NCI-H1417 treated with DMSO at 0.1 percent for 48 hours (cell line): ENCODE measurements at places on chromosomes 3 and 15.

- DNase-seq: no peak
These were observed 585 bp downstream of the CSK start for GRCh38 chr15:74782259-74783071.

DNA sequence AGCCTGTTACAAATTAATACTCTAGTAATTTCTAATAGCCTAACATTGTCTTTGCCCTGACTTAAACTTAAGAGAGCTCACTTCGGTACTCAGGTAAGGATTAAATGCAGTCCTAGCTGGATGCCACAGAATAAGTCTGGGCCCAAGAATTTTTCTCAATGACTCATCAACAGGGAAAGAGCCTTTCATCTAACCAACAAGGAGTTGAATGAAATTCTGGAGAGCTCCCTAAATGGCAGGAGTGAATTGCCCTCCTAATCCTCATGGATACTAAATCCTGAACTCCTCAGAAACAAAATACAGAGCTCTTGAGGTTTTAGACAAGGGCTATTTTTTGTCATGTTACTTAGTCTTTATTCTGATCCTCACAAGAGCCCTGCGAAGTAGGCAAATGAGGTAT lies 159.5 kb downstream of the PLCH1 start:
- no peak for DNase-seq

DNA sequence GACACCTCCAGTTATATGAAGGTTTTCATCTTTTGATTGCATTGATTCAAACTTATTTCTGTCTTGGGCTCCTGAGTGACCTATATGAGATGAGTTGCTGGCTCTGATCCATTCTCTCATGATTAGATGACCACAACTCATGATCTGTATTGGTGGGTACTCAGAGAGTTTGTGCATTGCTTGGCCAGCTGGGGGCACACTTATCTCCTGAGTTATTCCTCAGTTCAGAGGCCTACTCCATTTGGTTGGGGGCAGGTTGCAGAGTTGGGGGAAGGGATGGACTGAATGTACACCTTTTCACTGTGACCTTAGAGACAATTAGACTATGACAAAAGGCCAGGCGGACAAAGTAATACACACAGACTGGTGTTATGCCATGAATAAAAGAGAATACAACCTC lies 166.2 kb upstream of the SEMA6D start:
- no peak for DNase-seq

DNA sequence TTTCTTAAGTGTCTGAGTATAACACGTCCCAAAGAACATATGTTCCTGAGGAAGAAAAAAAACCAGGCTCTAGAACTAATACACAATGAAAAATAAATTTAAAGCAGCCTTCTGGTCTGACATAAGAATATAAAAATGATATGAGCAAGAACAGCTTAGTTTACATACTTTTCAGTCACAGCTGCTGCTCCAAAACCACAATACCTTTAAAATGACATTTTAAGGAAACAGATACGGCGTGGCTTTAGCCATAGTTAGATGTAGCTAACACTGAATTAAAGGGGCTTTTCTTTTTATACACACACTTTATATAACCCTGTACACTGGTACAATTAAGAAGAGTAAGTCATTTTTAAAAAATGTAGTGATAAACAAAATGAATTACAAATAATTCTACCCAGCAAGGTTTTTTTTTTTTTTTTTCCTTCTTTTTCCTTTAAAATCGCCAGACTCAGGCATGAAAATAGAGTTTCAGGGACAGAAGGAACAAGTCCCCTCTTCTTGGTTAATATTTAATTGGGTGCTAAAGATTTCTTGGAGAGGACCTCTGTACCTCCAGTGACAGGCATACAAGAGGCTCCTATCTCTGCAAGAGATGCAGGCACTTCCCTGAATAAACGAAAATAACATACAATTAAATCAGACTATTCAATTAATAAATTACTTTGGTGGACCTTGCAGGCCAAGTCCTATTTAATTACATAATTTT lies 265.6 kb downstream of the FOXP1 start:
- DNase-seq: no peak

DNA sequence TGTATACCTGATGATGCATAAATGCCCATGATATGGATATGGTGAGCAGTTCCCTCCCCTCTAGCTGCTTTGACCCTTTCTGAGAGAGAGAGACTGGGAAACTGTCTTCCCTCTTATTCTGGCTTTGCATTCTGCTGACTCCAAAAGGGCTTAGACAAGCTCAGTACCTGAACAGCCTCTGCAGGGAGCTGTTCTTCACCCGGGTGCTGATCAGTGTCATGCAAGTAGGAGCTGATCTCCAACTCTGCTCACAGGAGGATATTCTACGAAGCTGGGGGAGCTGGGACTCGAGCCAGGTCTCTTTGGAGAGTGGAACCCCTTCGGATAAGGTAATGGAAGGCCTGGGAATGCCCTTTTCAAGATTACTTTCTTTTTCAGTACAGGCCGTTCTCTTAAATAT lies 237.1 kb downstream of the RYR3 start:
- no peak for DNase-seq

DNA sequence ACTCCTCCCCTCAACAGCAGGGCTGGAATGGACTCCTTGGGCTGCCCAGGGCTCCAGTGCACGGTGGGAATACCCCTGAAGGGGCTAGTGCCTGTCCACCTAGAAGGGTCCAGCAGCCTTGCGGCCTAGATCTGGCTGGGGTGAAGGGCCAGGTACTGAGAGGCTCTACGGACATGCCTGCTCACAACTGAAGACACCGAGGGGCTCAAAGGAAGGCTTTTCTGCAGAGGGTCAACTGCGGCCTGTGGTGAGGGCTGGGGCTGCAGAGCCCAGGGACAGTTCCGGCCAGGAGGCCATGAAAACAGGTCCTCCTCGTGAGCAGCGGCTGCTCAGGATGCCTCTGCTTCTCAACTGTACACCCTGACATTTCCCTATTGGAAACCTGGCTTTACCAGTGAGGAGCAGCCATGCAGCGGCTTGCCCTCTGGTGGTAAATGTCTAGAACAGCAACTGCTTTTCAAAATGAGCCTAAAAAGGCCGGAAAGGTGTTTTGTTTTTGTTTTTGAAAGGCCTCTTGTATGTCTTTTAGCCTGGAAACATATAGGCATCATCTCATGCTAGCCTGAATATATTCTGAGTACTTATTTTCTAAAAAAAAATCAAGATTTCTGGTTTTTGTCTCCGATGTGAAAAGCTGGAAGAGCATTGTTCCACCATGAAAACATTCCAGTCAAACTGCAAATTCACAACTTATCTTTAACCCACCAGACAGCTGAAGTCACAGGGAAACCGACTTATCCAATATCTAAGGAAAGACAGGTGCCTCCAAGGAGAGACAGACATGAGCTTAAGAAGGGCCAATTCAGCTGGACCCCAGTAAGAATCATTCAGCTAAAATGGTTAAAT lies 163.4 kb downstream of the KLF13 start:
- DNase-seq: no peak

DNA sequence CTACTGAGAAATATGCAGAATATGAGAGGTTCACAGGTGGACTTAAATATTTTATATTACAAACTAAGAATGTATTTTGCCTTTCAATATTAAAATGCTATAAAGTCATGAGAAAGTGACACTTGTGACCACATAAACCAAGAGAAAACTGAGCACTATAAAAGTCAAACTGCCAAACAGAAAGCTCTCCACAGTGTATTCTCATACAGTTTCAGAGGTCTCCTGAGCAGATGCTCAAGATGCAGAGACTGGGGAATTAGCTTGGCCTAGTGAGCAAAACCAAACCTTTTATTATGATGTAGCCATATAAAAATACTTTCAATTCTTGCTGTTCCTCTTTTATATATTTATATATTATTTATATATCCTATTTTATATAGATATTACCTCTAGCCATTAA lies 227.8 kb downstream of the TBC1D5 start:
- no peak for DNase-seq

- no peak for DNase-seq
These were observed 100.5 kb downstream of the ABHD5 start for GRCh38 chr3:43791246-43791645.

- peak; percentile 14 for DNase-seq
These were observed 12.4 kb downstream of the OTOL1 start for GRCh38 chr3:161508852-161509477.

GRCh38 chr3:181253796-181254195 lies 264.3 kb upstream of the DNAJC19 start:
- no peak for DNase-seq

GRCh38 chr3:112086875-112087524 lies 811 bp downstream of the C3orf52 start:
- DNase-seq: no peak

DNA sequence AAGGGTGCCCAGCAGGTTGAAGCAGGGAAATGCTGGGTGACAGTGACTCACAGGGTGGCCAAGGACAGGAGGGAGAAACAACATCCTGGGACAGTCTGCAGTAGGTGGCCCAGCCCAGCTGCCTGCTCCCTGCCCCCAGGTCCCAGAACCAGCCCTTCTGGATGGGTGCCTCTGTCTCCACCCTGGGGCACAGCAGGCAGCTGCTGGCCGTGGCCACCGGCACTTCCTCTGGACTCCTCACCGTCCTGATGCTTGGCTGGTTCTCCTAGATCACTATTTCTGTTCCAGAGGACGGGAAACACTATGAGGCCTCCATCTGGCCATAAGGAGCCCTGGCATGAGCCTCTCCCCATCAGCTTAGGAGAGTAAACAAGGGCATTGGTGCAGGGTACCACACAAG lies 258.9 kb downstream of the XXYLT1 start:
- DNase-seq: no peak

DNA sequence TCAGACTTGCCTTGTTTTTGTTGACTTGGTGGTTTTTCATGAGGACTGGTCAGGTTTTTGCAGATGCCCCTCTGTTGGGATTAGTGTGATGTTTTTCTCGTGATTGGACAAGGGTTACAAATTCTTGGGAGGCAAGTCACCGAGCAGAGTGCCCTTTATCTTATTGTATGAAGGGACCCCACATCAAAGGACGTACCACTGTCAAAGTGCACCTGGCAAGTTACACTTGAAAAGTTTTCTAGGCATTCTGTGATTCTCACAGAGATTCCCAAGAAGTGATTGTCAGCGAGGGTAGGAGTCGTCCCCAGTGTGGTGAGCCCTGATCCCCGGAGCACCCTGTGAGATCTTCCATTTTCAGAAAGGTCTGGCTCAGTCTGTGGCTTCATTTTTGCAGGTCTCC lies 110.1 kb downstream of the POLR2M start:
- no peak for DNase-seq

DNA sequence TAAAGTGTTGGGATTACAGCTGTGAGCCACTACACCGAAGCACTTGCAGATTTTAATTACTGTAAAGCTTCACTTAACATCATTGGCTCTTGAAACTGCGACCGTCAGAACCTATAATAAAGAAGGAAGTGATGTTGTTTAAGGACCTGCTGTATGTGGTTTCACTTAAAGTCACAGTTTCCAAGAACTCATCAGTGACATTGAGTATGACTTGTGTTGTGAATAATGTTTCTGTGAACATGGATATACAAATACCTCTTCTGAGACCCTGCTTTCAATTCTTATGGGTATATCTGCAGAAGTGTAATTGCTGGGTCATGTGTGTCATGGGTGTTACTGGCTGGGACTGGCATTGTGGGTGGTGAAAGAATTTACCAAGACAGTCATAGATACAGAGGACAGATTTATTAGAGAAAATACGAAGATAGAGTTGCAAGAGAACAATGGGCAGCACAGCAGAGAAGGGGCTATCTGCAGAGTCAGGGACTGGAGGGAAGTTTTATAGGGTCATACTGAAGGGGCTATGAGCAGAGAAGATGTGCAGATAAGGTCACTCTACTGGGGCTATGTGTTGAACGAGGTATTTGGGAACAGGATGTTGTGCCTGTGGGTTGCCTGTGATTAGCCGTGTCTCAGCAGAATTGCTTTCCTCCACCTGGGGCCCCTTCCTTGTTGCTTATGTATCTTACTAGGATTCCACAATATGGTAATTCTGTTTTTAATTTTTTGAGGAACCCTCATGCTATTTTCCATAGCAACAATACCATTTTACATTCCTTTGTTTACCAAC lies 4.5 kb downstream of the NDUFB5 start:
- DNase-seq: no peak

GRCh38 chr3:59762941-59763340 lies 713.1 kb upstream of the CFAP20DC start:
- no peak for DNase-seq

GRCh38 chr15:72786676-72787345 lies 3.3 kb upstream of the ADPGK start:
- no peak for DNase-seq

DNA sequence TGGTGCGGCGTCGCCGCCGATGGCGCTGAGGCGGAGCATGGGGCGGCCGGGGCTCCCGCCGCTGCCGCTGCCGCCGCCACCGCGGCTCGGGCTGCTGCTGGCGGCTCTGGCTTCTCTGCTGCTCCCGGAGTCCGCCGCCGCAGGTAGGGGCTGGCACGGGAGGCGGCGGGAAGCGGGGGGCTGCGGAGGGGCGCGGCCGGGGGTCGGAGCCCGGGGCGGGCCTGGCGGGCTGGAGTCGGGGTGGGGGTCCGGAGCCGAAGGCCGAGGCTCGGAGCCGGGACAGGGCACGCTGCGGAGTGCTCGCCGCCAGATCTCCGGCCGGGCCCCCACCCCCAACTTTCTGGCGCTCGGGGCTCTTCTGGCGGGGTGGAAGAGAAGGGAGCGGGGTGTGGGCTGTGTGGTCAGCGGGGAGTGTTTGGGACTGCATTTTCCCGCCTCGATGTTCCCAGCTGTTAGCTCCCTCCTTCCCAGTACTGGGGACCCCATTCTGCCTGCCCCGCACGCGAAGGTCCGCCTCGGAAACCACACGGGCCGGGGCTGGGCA lies 299 bp downstream of the TYRO3 start:
- no peak for DNase-seq

GRCh38 chr3:55480911-55481743 lies 6.0 kb downstream of the WNT5A start:
- no peak for DNase-seq

DNA sequence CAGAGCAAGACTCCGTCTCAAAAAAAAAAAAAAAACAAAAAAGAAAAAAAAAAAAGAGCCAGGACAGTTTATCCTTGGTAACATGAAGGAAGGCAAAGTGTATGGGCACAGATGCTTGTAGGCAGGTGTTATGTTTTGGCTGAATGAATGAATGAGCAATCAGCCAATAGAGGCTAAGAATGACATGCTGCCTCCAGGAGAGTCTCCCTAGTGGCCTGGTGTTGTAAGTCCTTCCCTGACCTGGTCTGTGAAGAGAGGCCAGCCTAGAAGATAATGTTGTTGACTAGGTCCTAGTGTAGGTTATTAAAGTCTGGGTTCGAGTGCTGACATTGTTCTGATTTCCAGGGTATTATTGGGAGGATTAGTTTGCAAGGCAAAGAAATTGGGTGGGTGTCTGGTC lies 24.9 kb downstream of the GYG1 start:
- no peak for DNase-seq

- DNase-seq: no peak
These were observed 253.9 kb downstream of the RORA start for GRCh38 chr15:60975218-60975617.

GRCh38 chr15:58182460-58183163 lies 44.4 kb downstream of the AQP9 start:
- DNase-seq: no peak

DNA sequence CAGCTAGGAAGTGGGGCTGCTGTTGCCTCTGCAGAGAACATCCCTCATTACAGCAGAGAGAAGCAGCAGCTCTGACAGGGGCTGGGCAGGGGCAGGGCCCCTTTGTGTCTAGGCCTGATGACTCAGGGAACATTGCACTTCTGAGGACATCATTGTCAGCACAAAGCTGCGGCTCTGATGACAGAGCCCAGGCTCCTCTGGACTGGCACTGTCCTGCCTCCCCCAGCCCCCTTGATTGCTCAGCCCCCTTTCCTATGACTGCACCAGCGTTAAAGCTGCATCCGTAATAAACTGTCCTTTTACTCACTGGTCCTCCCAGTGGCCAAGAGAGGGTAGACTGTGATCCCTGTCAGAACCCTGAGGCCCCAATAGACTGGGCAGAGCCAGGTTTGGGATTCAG lies 18.3 kb downstream of the TRH start:
- no peak for DNase-seq

GRCh38 chr3:64184621-64185020 lies 40.6 kb downstream of the PRICKLE2 start:
- no peak for DNase-seq
